T47D (cell line): ENCODE measurements at places on chromosomes 7 and 10.

- DNase-seq, result no peak
Measured at GRCh38 chr10:78441010-78441409, 407.3 kb downstream of the RPS24 start.

DNA sequence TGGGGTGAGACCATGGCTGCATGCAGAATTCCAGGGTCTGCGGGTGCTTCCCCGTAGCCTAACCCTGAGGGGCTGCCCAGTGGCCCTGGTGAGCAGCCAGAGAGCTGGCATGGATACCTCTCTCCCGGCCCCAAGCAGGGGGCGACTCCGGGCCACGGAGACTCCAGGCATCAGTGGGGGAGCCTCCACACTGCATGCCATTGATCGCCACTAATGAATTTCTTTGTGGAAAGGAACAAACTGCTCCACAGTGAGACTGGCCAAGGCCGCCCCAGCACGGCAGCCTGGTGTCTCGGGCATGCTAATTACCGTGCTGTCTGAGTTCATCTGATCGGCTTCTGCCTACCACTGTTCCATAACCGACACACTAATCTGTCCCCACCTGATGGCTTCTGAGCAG, 184.4 kb downstream of the GRID1 start:
- DNase-seq, result no peak

DNA sequence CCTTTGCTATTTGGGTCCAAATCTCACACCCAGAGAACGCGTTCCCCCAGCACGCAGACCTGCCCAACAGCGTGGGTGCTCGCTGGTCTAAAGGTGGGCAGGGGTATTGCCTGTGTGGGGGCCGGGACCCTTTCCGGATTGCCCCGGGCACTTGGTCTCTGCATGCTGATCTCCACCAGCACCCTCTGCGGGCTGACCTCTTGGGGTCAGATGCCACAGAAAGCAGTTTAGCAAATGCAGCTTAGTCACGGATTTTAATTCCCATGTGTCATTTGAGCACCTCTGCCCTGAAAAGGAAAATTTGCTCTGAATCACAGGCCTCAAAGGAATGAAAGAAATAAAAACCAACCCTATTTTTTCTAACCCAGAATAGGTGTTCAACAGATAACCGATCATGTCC, 46.7 kb downstream of the PKD1L1 start:
- no peak for DNase-seq

- DNase-seq, result no peak
Measured at GRCh38 chr10:72842164-72842563, 51.4 kb upstream of the OIT3 start.

- DNase-seq, result no peak
Measured at GRCh38 chr7:54995610-54996363, 23.0 kb upstream of the EGFR start.
